Activated T-helper 1 cell treated with Interleukin-2 at 50 U/mL for 16 hours (primary cell): ENCODE measurements at places on chromosomes 12 and 14.

DNA sequence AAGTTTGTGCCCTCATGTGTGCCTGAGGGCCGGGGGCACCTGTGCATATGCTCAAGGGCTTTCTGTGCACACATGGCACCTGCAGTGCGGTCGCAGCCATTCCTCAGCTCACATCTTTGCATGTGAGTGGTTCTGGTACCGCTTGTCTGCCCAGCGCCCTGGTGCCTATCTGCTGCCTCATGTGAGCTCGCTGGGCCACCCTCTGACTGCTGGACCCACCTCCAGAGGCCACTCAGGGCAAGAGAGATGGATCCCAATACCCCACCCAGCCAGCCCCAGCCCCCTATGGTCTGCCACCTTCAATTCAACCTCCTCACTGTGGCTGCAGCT is 5.4 kb upstream of the AMN start:
- DNase-seq: no peak

- DNase-seq: no peak
Measured at GRCh38 chr14:50451854-50452253, 55.2 kb upstream of the CDKL1 start.

DNA sequence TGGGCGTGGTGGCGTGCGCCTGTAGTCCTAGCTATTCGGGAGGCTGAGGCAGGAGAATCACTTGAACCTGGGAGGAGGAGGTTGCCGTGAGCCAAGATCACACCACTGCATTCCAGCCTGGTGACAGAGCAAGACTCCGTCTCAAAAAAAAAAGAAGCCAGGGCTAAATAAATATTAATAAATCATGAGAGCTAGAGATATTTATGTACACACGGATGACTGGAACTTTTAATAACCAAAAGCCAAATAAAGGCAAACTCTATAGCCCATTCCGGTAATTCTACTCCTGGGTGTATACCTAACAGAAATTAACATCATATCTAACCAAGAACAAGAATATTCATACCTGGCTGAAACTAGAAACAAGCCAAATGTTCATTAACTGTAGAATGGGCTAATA is 7.7 kb upstream of the TRAFD1 start:
- no peak for DNase-seq

GRCh38 chr12:18479256-18479655 is 217.9 kb downstream of the PIK3C2G start:
- no peak for DNase-seq

- no peak for DNase-seq
Measured at GRCh38 chr12:5745251-5745888, 199.7 kb downstream of the ANO2 start.

GRCh38 chr12:2466211-2466610 is 328.6 kb upstream of the FKBP4 start:
- no peak for DNase-seq

DNA sequence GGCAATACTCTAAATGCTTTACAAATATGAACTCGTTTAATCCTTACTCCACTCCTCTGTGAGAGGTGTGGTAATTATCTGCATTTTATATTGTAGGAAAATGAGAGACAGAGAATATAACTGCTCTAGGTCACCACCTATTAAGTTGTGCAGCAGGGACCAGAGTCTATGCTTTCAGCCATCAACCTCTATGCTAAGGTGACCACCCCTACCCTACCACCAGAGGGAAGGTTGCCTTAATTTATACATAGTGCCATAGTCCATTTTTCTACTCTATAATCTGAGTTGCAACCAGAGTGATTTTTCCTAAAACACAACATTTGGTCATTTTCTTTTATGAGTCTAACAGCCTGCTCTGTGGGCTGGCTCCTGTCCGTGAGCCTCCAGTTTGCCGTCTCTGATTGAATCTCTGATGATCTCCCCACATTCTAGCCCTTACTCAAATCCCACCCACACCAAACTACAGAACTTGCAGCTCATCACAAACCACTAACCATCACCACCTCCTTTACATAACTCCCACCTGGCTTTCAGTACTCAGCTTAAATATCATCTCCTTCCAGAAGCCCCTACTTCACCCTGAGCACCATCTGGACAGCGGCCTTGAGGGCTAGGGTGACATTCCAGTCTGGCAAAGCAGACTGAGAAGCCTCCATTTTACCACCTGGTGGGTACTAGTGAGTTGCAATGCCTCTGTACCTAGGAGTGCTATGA is 126.6 kb downstream of the PPM1H start:
- no peak for DNase-seq
